Fibroblast of lung (primary cell): ENCODE measurements at places on chromosomes 4 and X. TPM values are rescaled to one million over a fixed set of nuclear protein-coding genes. Genes with fewer than 3 reads are reported as not detected.

GRCh38 chr4:126405369-126405982 is 1090.7 kb downstream of the FAT4 start:
- DNase-seq: peak; percentile 24

Gene MYL5
- total RNA-seq: 13.4 and 14.4 TPM in 2 replicates

DNA sequence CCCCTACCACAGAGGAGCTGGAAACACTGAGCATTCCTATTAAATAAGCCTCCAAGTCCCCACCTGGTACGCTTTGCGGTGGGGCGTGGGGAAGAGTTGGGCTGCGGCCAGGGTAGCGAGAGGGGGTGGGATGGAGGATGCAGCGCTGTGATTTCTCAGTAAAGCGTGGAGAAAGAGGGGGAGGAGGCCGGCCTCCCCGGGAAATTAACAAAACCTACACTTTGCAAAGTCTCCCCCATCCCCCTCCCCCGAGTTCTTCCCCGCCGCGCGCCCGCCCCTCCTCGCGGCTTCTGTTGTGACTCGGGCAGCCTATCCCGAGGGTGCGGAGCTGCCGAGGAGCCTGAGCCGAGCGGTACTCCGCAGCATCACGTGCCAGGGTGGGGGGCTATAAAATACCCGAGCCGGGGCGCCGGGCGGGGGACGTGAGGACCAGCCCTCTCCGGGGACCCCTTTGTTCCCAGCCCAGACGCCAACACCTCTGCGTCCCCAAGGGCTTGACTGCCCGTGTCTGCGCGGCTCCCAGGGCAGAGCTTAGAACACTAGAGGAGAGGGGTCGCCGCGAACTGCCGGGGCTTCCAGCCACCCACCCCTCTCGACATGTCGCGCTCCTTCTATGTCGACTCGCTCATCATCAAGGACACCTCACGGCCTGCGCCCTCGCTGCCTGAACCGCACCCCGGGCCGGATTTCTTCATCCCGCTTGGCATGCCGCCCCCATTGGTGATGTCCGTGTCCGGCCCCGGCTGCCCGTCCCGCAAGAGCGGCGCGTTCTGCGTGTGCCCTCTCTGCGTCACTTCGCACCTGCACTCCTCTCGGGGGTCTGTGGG is at the start of gene GSX2:
TSS of gene GSX2 (plus strand) at position 416 of the 827 bp plus-strand sequence. CDS start at position 598, 182 bp downstream.
- no peak for DNase-seq

DNA sequence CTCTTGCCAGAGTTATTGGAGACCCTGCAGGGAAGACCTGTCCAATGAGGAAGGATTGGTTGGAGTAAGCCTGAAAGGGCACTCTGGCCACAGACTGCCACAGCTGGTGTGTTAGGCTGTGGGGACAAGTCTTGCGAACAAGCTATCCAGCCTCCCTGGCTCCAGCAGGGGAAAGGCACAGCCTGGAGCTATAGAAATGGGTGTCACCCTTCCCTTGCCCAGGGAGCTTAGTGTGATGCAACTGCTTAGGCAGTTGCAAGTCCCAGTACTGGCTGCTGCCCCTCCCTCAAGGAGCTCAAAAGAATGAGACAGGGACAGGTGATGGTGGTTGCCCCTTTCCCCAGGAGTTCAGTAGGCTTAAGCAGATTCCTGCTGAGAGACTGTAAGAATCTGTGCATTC is 165.7 kb upstream of the CT83 start:
- no peak for DNase-seq
